EH (cell line): ENCODE measurements at places on chromosomes 3 and 15.
A peak's percentile ranks its signal among the peaks of the same experiment; 100 is the strongest.

DNA sequence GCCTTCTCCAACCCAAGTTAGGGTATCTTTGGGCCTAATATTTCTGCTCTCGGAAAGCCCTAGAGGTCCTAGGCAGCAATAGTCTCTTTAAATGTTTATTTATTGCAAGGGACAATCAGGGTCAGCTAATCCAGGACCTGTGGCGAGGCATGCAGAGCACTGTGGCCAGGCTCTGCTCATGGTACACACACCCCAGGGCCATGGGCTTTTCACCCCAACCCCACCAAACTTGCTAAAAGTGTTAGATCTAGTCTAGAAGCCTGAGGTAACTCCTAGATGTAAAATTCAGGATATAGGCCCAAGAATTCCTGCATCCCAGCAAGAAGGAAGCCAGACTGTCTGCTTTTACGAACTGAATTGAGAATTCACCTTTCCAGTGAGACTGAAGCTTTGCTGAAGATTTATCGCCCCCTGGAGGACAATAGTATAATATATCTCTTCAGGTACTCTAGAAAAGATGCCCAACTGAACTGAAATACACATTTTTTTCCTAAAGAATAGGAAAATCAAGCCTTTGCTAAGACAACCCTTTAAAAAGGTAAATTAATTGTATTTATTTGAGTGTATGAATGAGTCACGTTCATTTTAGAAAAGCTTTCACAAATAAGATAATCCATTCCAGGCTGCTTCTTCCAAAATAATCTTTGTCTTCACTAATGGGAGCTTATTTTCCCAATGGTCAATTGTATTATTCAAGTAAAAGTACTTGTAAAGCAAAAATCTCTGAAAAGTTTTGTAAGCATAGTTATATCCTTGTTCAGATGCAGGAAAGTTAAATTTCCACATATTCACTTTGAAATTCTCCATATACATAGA, 89.8 kb downstream of the LRRC3B start:
- DNase-seq: peak; percentile 1

DNA sequence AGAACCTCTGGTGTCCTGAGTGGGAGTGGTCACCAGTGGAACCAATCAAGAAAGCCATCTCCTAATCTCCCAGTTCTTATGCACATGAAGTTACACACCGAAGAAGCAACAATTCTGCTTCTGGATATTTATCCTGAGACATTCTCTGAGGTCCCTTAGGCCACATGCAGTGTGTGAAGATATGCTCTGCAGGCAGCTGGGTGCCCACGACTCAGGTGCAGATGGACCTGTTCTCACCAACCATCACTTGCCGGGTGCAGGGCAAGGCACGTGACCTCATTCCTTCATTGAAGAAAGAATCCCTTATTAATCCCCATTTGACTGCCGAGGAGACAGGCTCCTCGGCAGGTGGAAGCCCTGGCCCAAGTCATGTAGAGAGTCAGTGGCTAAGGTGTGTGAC, 79.8 kb downstream of the WNT7A start:
- DNase-seq: no peak

DNA sequence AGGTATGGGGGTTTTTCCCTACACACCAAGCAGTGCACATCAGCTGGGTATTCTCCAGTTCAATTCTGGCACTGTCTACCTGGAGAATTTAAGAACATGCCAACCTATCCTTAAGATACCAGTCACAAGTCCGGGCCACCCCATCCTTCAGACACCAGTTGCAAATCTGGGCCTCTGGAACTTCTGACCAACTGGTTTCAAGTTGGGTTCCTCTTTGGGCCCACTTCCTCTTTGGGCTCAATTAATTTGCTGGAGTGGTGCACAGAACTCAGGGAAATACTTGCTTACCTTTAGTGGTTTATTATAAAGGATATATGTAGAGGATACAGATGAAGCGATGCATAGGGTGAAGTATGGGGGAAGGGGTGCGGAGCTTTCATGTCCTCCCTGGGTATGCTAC, 25.3 kb downstream of the GLCE start:
- DNase-seq: no peak

- no peak for DNase-seq
Measured at GRCh38 chr15:93278006-93278405, 189.0 kb upstream of the RGMA start.

DNA sequence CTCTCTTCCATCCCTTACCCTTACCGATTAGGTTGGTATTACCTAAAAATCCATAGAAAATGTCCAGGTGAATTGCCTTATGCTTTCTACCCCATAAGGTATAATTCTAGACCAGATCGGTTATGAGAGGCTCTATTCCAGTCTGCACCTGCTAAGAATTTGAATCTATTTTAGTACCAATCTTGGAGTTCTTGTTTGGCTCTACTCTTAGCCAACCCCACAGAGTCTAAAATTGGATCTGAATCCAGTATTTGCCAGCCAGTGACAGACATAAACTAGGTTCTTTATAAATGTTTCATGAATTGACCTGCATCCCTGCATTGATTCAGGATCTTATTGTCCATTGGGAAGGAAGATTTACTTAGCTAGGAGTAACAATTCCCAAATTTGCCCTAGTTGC, 6.5 kb downstream of the KLHL24 start:
- no peak for DNase-seq
